ENCODE measurements at places on chromosomes 12 and 14.

DNA sequence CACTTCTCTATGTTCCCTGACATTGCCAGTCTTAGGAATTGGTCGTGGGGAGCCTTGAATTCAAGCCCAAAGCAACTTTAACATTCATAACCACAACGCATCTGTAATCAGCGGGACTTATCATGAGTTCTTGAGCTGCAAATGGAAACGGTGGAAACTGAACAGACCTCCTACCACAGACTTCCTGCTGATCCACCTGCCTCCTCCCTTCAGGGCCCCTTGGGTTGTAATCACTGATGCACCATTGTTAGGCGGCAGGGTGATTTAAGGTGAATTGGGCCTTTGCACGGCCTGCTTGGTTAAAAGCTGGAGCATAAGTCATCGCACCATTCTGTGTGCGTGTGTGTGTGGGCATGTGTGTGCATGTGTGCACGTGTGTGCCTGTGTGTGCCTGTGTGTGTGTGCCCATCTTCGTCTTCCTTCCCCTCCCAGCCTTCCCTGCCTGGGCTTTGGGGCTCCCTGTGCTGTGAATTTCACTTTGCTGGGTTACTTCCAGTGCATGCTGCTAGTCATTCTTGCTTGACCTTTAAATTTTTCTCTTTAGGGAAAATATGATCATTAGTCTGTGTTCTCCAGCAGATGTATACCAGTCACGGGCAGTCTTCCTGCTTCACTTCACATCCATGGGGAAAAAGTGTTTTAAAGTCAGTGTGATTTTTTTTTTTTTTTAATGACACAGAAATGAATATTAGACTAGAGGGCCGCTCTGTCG is 29.1 kb downstream of the CHST11 start:
- no peak for DNase-seq

DNA sequence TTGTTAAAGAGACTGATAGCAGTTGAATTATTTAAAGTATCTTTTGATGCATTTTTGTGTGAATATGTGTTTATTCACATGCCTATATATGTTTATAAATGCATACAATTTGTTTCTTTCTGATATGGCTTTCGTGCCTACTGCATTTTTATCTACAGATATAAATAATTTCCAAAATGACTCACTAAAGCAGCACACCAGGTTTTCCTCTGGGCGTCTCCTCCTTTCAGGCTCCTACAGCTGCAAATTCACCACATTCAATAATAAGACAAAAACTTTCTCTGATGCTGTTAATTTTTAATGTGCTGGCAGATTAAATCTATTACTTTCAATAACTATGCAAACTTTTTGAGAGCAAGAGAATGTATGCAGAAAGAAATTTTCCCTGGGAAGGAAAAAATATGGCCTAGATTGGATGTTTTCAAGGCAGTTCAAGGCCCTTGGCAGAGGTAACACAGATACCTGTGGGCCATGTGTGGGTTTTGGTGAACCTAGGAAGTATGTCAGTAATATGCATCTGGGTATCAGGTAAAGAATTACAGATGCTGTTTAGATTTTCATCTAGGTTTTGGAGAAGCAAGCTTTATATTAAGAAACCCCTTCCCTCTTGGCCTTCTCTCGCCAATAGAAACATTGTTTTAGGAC is 381.8 kb downstream of the EGLN3 start:
- no peak for DNase-seq

DNA sequence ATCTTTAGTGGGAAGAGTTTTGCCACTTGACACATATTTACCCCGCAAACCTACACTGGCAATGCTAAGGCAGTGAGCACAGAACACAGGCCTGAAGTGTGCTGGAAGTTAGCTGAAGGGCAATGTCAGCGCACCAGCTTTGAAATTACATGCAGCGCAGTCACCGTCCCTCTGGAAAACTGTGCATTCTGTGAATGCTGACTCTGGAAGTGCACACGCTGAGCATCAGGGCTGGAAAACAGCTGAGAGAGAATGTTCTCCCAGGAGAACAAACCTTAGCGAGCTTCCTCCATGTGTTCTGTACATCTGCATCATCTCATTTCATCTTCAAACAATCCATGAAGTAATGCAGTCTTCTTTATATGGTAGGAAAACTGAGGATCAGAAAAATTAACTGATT is 448.2 kb downstream of the NRXN3 start:
- no peak for DNase-seq

DNA sequence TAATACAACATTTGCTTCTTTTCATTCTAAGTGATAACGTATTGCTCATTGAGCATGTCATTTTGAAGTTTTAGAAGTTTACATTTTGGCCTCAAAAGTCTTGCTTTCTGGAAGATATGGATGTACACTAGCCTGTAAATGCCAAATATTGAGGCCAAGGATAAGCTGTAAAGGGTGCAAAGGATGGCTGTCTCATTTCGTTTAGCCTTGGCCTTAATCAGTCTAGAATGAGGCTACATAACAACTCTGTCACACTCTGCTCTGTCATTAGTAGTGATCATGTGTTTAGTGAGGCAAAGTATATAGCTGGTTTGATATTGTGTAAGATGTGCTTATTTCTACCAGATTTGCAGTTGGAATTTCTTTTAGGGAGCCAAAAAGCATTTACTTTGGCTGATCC is 344.5 kb downstream of the TMTC2 start:
- DNase-seq = no peak

GRCh38 chr14:105940534-105941225 is 414.3 kb downstream of the TMEM121 start:
- no peak for DNase-seq

DNA sequence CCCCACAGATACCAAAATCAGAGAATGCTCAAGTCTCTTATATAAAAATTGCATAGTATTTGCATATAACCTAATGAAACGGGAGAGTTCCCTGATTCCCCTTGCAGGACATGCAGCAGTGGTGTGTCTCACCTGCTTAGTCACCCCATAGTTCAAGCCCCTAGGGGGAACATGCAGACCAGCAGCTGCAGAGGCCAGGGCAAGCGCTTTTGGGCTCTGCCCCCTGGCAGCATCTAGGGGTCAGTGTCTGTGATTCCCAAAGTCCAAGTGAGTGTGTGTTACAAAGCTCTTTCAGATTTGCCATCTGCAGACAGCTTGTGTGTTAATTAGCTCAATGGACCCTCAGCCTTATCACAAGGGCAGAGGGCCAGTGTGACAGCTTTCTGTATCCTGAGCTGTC is 110.1 kb downstream of the DNAI7 start:
- DNase-seq = no peak

DNA sequence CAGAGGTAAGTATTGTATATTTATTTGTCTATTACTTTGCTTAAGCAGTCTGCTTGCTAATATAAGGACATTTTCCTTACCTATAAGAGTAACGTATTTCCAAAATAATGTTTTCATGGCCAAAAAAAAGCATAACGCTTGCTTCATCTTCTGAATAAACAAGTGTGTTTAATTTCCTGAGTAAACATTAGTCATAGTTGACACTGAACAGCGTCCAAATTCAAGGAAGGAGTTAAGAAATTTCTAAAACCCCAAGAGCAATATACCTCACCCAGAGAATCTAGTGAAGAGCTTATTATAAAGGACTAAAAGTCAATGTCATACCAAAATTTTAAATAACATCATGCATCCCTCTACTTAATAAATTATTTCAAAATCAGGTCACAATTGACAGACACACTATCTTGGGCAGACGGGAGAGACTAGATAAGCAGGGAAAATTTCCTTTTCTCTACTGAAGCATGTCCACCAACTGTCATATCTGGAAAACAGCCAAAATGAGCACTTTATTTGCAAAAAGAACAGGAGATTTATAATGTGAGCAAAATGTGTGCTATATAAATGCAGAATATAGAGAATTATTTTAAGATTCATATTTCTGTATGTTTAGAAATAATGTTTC is 25.1 kb downstream of the ANKS1B start:
- no peak for DNase-seq

DNA sequence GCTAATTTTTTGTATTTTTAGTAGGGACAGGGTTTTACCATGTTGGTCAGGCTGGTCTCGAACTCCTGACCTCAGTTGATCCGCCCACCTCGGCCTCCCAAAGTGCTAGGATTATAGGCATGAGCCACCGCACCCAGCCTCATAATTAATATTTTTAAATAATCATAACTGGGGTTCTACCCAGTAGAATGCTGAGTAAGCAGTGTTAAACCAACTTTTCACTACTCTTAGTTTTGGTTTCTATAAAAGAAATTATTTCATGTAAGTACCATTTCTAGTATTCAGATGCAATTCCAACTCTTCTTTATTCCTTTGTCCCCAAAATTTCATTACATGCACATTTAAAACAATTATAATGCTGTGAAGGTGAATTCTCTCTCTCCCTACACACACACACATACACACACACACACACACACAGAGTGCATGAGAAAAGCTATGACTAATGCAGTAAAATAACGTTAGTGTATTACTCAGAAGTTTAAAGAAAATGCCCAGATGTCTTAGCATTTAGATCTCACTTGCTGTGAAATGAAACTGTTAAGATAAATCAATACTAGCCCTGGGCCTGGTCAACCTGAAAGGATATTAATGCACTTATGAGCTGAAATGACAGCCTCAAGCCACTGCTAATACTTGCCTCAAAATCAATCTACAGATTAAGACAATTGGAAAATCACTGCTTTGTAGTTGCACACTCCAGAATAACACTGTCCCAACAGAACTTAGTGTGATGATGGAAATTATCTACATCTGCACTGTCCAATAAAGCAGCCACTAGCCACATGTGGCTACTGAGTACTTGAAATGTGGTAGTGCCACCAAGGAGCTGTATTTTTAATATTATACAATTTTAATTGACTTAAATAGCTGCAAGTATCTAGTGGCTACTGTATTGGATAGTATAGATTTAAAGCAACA is 36.0 kb downstream of the PTPN21 start:
- DNase-seq = no peak

DNA sequence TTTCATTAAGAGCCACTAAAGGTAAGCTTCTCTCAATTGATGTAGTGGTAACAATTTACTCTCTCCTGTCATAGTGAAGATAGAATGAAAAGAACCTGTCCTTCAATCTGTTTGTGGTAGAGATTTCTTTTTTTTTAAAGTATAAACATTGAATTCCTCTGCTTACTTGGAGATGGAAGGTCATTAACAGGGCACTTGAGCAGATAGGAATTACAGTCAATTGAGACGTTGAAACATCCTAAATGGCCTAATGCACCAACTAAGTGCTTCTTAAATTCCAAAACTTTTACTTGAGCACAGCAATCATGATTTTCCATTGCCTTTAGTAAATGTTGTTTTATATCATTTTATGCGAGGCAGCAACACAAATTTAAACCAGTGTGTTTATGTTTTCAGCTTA is 241.4 kb downstream of the FOXG1 start:
- DNase-seq = no peak

GRCh38 chr12:52053536-52054209 is 2.4 kb downstream of the NR4A1 start:
- DNase-seq = no peak

- no peak for DNase-seq
Measured at GRCh38 chr12:4346931-4347330, 25.9 kb downstream of the TIGAR start.

DNA sequence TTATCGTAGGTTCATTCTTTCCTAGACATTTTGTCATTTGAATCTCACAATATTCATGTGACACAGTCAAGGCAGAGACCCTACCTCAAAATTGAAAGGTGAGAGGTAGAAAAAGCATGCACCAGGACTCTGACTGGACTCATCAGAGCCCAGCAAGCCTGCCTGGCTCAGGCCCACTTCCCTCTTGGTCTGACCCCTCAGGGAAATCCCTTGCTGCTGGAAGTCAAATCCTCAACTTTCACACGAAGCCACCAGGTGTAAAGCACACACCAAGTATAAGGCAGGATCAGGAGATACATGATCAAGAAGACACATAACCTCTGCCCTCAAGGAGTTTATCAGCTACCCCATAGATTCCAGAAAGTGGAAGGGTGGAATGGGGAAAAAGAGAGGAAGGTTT is 18.8 kb downstream of the NIN start:
- no peak for DNase-seq

GRCh38 chr12:112855375-112855774 is 51.4 kb upstream of the OAS1 start:
- no peak for DNase-seq

Measured in activated CD4-positive, alpha-beta T cell treated with anti-CD3 and anti-CD28 coated beads, Interleukin-2, amount 50 U/mL, for 24 hours (primary cell).